ENCODE measurements at places on chromosomes 5 and 9.
A peak's percentile ranks its signal among the peaks of the same experiment; 100 is the strongest.

GRCh38 chr9:129514891-129515290 is 106.0 kb downstream of the C9orf50 start:
- DNase-seq = no peak

- DNase-seq = no peak
Measured at GRCh38 chr5:180162304-180162661, 46.7 kb downstream of the RASGEF1C start.

DNA sequence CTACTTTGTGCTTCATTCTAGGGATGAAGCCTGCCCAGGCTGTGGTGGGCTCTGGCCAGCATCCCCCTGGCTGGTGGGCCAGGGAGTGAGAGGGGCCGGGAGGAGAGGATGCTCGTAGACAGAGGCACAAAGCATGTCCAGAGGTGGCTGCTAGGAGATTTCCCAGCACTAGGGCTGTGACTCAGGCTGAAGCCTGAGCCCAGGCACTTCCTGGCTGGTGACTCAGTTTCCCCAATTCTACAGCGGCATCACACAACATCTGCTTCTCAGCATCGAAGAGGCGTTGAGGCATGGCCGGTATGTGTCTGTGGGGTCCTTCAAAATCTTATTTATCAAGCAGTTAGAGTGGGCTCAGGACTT is 55.6 kb downstream of the DUSP1 start:
- DNase-seq = no peak

DNA sequence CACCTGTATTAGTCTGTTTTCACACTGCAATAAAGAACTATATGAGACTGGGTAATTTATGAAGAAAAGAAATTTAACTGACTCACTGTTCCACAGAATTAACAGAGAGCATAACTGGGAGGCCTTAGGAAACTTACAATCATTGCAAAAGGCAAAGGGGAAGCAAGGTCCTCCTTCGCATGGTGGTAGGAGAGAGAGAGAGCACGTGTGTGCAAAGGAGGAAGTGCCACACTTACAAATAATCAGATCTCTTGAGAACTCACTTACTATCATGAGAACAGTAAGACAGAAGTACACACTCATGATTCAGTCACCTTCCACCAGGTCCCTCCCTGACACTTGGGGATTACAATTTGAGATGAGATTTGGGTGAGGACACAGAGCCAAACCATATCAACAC is 258.7 kb downstream of the TRIM32 start:
- no peak for DNase-seq

GRCh38 chr5:77427998-77428397 is 64.1 kb downstream of the WDR41 start:
- no peak for DNase-seq

GRCh38 chr5:89756955-89757354 is 652.6 kb downstream of the CETN3 start:
- DNase-seq = no peak

DNA sequence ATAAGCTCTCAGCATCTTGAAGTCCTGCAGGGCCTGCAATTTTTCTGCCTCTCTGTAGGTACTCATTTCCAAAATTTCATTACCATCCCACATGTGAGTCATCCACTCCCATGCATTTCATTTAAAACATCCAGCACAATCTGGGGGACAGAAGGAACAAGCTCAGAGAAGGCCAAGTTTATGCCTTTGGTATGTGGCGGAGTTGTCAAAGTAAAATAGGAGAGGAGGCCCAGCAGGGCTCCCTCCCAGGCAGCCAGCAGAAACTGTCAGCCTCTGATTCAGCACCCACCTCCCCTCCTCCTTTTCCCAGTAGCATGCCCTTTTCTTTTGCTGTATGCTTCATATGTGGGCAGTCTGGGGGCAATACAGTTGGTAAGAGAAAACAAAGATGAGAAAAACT is 126.4 kb upstream of the ZNF366 start:
- no peak for DNase-seq

- DNase-seq = peak; percentile 68
Measured at GRCh38 chr5:111530298-111530740, 18.0 kb upstream of the STARD4 start.

GRCh38 chr9:93645149-93645889 is 68.9 kb downstream of the PHF2 start:
- DNase-seq = no peak

DNA sequence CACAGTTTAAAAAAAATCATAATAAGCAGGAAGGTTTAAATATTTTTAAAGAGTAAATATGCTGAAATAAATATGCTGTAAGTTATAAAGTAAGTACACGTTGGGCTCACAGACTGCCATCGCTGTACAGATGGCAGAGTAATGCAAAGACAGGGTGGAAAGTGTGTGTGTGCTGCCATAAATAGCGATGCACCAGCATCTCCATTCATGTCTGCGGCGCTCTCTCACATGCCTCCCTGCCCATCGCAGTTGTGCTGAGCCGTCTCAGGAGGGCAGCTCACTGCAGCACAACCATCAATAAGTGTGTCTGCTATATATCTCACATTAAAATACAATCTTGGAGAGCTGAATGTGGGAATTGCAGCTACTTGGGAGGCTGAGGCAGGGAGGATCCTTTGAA is 14.3 kb downstream of the MOCS2 start:
- DNase-seq = no peak

DNA sequence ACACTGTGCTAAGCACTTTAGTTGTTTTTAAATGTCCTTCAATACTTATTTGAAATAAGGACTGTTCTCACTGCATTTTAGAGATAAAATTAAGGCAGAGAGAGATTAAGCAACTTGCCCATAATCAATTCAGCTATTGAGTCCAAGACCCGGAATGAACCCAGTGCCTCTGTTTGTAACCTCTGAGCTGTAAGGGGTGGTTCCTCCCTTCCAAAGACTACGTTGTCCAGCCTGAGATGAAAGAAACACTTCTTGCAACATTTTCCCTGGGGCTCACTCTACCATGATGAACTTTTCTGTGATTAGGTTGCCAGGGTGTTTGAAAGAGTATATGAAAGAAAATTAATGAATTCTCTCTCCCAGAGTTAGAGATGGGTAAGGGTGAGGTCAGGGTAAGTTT is 22.0 kb upstream of the MAP1B start:
- no peak for DNase-seq

DNA sequence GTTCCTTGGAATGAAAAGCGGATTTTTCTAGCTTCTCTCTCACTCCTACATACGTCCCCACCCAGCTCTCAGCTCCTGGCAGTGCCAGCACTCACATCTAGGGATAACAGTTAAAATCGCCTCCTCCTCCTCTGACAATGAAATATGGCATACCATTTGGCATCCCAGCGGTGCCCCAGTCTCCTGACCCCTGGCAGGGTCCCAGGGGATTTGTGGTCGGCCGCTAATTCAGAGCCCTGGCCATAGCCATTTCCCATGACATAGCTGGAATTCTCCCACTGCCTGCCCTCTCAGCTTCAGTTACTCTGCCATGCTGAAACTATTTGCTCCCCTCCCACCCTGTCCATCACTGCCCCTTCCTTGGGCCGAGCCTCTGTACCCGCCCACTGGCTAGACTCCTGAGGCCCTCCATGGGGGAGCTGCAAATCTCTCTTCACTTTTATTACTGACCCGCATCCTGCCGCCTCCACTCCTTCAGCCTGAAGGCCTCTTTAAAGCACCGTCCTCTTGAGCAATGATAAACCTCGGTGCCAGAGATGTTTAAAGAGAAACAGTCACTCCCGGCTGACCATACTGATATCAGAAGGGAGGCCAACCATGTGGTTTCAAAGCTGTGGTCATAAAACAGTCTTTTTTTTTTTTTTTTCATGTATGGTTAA is 139.8 kb downstream of the SLIT3 start:
- no peak for DNase-seq

- DNase-seq = no peak
Measured at GRCh38 chr5:59640411-59640810, 253.1 kb downstream of the PDE4D start.

- DNase-seq = no peak
Measured at GRCh38 chr5:104062621-104063377, 500.2 kb upstream of the NUDT12 start.

DNA sequence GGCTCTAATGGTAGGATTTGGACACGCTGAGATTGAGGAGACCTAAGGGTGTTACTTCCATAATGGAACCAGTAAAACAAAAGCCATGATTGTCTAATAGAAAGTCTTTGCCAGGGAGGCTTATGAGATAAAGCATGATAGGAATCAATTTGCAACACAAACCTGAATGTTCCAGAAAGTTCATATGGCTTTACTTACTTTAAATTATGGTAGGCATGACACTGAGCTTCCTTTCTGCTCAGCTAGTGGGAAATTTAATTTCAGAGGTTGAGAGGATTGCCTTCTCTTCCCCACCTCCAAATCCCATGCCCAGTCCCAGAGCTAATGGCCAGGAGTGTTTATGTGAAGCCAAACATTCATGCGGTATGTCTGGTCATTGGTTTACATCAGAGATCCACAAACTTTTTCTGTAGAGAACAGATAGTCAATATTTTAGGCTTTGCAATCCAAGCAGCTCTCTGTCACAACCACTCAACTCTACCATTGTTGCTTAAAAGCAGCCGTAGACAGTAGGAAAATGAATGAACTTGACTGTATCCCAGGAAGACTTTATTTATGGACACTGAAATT is 114.5 kb downstream of the UGCG start:
- no peak for DNase-seq

- no peak for DNase-seq
Measured at GRCh38 chr5:125970631-125971307, 452.4 kb upstream of the GRAMD2B start.

DNA sequence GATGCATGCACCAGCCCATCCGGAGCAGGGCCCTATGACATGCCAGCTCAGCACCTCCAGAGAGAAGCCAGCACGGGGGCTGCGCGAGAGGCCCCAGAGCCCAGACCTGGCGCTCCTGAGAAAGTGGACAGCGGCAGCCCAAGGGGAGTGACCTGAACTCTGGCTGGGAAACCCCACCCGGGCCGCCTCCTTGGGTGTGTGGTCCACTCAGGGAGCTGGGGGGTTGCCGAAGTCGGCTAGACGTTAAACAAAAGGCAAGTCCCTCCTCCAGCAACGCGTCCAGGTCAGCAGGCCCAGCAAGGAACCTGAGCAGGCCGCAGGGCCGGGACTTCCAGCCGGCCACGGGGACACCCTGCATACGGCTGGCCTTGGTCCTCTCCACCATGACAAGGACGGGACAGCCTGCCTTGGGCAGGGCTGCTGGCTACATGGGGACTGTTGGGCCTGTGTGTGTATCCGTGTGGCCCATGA is 35.7 kb downstream of the NACC2 start:
- no peak for DNase-seq

DNA sequence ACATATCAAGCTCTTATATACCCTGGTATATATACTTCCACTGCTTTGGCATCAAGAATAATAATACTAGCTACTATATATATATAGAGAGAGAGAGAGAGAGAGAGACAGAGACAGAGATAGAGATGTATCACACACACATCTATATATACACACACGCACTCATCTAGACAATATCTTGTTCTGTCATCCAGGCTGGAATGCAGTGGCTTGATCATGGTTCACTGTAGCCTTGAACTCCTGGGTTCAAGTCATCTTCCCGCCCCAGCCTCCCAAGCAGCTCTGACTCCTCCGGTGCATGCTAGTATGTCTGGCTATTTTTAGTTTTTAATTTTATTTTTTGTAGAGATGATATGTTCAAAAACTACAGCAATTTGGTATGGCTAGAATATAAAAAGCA is 22.5 kb downstream of the ANKHD1 start:
- no peak for DNase-seq

- no peak for DNase-seq
Measured at GRCh38 chr5:150164211-150164980, 2.2 kb upstream of the CDX1 start.

DNA sequence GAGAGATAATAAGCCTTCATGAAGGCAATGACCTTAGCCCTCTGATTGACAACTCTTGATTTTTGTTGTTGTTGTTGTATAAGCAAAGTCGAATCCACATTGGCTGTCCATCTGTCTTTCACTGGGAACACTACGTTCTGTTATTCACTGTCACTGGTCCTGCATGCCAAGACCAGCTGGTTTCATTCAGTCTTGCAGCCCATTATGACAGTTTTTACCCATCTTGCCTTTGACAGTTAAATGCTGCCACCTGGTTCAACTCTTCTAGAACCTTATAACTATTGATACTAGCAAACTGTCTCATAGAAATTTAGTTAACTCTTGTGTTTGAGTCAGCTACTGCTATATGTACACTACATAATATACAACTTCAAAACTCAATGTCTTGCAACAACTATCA is 382.3 kb upstream of the CDH10 start:
- DNase-seq = no peak

- DNase-seq = no peak
Measured at GRCh38 chr9:6199596-6199995, 16.0 kb upstream of the IL33 start.

DNA sequence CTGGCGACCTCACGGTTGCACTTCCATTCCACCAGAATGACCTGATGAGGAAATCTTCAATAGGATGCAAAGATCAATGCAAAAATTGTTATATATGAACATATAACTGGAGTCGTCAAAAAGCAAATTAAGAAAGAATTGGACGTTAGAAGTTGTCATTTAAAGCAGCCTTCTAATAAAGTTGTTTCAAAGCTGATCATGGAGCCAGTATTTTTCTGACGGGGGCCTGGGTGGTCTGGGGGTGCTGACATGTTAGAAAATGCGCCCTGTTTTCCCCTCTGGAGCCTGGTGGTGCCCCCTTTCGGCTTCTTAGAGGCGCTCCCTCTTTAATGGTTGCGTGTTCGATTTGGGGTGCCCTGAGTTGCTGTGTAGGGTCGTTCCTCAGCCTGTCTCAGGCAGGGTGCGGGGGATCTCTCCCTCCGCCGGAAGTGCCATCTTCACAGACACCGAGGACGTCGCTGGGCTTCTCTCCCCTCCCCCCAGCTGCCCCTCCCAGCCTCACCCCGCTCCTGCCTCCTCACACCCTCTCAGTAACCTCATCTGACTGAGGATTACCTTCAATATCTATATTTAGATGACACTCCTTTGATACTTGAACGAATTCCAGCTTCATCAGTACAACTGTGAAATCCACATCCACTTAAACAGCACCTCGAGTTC is 18.3 kb downstream of the PTGES2 start:
- no peak for DNase-seq

- DNase-seq = no peak
Measured at GRCh38 chr9:86175223-86175622, 75.9 kb upstream of the GOLM1 start.

DNA sequence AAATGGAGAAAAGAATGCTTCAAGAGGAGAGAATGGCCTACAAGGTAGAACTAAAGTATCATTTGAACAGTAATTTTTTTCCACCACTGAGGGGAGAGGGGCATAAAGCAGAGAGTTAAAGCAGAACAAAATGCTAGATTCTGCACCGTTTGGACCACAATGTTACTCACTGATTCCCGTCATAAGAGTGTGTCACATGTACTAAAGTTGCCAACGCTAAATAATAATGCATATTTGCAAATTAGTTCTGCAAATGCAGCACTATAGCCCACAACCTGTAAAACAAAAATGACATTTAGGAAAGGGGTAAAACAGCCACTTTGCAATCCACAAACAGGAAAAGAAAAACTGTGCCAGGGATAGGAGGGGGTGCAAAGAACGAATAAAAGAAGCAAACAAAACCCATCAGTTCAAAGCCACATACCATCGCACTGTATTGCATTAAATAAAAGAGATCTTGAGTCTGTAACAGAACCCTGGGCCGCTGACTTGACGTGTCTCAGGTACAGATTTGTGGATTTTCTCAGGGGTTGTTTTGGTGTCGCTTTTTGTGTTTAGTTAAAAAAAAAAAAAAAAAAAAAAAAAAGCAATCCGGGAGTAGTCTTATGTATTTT is 7.7 kb upstream of the NFIB start:
- DNase-seq = no peak

GRCh38 chr5:148833122-148833521 is 6.7 kb downstream of the ADRB2 start:
- DNase-seq = no peak

- peak; percentile 7 for DNase-seq
Measured at GRCh38 chr5:54646356-54647101, 129.0 kb downstream of the SNX18 start.

Measured in effector CD8-positive, alpha-beta T cell (primary cell).